ENCODE measurements at places on chromosomes 7 and 10. TPM values are rescaled to one million over a fixed set of nuclear protein-coding genes. Genes with fewer than 3 reads are reported as not detected.

PCLO gene
- 0.31 TPM for polyA plus RNA-seq

CLRN3 gene
- not detected for polyA plus RNA-seq

GRCh38 chr10:13152296-13152695 is 9.1 kb upstream of the MCM10 start:
- no peak for DNase-seq
- no peaks in the 10 kb centered on the region for H3K4me1 ChIP-seq
- no peaks in the 10 kb centered on the region for H3K36me3 ChIP-seq
- no peak overlapping the region for H3K4me3 ChIP-seq
- H3K27me3 ChIP-seq, result no peaks in the 10 kb centered on the region
- no peak overlapping the region for H3K27ac ChIP-seq

DNA sequence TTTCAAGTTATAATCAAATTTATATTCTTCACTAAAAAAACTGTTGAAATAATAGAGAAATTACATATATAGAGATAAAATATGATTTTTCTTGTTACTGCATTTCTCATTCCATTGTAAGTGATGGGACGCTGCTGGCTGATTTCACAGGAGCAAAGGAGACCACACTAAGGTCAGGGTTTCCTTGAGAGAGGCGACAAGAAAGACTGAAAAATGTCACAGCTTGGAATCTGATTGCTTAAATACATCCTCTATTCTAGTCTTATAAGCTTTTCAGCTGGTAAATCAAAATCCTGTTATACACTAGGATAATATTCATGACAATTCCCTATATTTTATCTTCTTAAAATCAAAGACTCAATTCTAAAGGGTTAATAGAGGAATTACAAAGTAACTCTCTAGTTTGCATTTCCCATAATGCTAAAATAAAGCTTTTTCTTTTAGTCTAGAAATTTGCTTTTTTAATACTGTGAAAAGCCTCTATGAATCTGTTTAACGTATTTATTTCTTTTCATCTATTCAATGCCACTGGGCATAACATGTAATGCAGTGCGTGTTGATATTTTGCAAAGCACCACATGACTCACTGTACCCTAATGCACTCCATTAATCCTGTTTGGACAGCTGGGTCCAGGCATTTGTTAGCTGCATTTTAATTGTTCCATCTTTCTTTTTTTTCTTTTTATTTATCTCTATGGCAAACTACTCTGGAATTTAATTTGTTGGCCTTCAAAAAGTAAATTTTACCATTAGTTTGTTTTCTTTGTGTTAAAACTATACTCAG is 81.7 kb downstream of the RNF32 start:
- H3K27me3 ChIP-seq, result peaks cover 3% of the 10 kb centered on the region
- H3K4me3 ChIP-seq, result no peak overlapping the region
- no peaks in the 10 kb centered on the region for H3K36me3 ChIP-seq
- no peak for DNase-seq
- no peaks in the 10 kb centered on the region for H3K4me1 ChIP-seq

GRCh38 chr7:50415844-50416364 is 34.2 kb downstream of the FIGNL1 start:
- DNase-seq, result no peak
- H3K4me3 ChIP-seq, result no peak overlapping the region
- H3K36me3 ChIP-seq, result no peaks in the 10 kb centered on the region
- no peaks in the 10 kb centered on the region for H3K4me1 ChIP-seq

DNA sequence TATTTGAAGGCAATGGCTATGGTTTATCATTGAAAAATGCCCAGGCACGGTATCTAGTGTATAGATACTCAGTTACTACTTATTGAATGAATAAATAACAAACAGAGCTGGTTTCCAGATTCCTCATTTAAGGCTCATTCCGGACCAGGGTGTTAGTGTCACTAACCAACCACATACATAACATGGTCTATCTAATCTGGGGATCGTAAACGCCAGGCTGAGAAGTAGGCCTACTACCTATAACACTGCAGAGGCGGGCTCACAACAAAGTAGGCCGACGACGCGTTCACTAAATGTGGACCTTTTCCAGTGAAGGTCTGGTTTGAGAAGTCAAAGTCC is 423 bp downstream of the LSM5 start:
- no peak overlapping the region for H3K27ac ChIP-seq
- DNase-seq, result no peak
- H3K36me3 ChIP-seq, result no peaks in the 10 kb centered on the region
- no peaks in the 10 kb centered on the region for H3K27me3 ChIP-seq

DNA sequence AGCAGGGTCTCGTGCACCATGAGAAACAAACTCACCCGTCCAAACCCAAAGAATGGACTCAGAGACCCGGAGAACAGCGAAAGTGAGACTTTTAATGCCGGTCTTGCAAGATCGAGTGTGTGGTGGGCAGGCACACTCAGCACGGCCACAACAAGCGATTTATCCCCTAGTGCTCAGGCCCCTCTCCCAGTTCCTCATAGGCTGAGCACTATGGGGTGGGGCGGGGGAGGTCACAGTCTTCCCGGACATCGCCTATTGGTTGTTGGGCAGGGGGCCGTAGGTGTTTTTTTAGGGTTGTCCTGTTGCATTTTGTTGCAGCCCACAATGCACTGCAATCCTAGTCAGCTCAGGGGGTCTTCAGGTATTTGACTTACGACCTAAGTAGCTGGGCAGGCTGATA is 608.3 kb upstream of the FOXK1 start:
- H3K4me3 ChIP-seq, result no peak overlapping the region
- H3K27ac ChIP-seq, result no peak overlapping the region

GRCh38 chr10:49081547-49082275 is 33.6 kb downstream of the VSTM4 start:
- DNase-seq, result peak; percentile 71
- peaks cover 39% of the 10 kb centered on the region for H3K4me1 ChIP-seq
- no peaks in the 10 kb centered on the region for H3K36me3 ChIP-seq
- H3K4me3 ChIP-seq, result no peak overlapping the region

STEAP1B gene
- polyA plus RNA-seq, result 0.78 TPM

- H3K36me3 ChIP-seq, result no peaks in the 10 kb centered on the region
- H3K27me3 ChIP-seq, result no peaks in the 10 kb centered on the region
- no peaks in the 10 kb centered on the region for H3K4me1 ChIP-seq
- DNase-seq, result no peak
- no peak overlapping the region for H3K27ac ChIP-seq
Measured at GRCh38 chr10:117656385-117657367, 114.1 kb downstream of the EMX2 start.

GRCh38 chr7:106608661-106609060 is 52.3 kb downstream of the CCDC71L start:
- no peak for DNase-seq
- H3K4me1 ChIP-seq, result no peaks in the 10 kb centered on the region
- H3K27ac ChIP-seq, result no peak overlapping the region
- no peak overlapping the region for H3K4me3 ChIP-seq
